GDM1 (cell line): ENCODE measurements at places on chromosomes 1 and 21.

GRCh38 chr1:33680281-33680840, 183.5 kb upstream of the HMGB4 start:
- no peak for DNase-seq

GRCh38 chr1:236639686-236640085, 35.4 kb upstream of the HEATR1 start:
- DNase-seq = no peak

DNA sequence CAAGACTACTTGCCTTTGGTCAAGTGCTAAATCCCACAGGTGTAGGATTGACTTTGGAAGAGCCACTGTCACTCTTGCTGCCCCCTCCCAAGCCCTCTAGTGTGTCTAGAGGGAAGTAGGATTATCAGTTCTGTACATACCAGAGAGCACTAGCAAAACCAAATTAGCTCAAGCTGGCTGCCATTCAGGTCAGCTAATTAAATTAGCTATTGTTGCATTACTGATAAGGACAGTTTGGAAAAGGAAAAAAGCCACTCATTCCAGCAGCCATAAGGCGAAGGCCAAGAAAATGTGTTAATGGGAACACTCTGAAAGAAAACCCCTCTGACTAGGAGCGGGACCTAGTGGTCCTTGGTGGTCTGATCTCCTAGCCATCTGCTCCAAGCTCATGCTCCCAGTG, 321.7 kb downstream of the PBX1 start:
- DNase-seq = no peak

DNA sequence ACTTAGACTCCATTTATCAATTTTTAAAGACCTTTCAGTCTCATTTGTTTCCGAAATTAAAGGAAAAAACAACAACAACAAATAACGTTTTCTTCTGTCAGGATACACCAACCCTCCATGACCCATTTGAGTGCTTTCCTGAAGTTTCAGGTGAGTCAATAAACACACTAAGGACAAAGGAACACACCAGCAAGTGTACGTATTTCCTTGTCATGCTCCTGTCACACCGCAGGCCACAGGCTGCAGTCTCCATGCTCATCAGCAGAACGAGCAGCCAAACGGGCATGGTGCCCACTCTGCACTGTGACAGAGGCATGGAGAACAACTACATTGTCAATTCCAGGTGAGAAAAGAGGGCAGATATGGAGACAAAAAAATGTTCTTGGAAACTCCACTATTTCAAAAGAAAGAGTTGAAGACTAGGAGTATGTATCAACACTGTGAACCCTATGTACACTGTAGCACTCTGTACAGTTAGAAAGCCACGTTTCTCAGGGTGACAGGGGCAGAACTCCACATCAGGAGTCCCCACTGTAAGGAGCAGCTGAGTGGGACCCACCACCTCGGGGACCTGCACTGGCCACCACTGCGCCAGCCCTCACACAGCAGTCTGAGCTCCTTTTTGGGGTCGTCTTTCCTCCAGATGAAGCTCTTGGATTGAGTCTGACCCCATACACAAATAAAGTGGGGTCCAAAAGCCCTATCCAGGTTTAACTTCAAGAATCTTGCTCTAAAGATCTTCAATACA, 2.6 kb downstream of the PTTG1IP start:
- DNase-seq = no peak

DNA sequence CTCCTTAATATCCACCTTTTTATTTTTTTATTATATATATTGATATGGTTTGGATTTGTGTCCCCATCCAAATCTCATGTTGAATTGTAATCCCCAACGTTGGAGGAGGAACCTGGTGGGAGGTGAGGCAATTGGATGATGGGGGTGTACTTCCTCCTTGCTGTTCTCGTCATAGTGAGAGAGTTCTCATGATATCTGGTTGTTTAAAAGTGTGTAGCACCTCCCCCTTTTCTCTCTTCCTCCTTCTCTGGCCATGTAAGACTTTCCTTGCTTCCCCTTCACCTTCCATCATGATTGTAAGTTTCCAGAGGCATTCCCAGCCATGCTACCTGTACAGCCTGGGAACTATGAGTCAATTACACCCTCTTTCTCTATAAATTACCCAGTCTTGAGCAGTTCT, 22.7 kb upstream of the CCSAP start:
- DNase-seq = no peak

DNA sequence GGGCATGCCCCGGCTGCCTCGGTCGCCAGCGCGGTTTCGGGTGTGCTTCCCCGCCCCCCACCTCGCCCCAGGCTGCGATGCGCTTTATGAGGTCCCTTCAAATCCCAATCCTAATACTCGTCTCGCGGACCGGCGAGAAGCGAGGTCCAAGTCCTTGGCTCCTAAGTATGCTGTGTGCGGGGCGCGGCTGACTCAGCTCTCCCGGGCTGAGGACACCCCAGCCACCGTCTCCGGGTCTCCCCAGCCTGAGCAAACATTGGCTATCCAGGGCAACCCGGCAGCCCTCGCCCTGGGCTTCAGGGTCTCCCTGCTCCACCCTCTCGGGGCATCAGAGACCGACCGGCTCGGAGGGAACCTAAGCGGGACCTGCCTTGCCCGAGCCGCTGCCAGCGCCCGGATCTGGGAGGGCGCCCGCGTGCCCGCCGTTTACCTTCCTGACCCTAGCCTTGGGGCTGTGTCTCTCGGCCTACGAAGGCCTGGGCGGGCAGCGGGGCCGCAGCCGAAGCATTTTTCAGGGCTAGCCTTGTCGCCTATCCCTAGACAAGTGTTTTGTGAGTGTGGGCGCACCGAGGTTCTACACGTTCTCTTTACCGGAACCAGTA, 1.2 kb downstream of the ITPKB start:
- DNase-seq = no peak

GRCh38 chr1:75884437-75884836, 47.8 kb downstream of the ASB17 start:
- DNase-seq = no peak
